Hypothalamus (tissue), 51 donors: ENCODE measurements at places on chromosomes 12 and 14.

DNA sequence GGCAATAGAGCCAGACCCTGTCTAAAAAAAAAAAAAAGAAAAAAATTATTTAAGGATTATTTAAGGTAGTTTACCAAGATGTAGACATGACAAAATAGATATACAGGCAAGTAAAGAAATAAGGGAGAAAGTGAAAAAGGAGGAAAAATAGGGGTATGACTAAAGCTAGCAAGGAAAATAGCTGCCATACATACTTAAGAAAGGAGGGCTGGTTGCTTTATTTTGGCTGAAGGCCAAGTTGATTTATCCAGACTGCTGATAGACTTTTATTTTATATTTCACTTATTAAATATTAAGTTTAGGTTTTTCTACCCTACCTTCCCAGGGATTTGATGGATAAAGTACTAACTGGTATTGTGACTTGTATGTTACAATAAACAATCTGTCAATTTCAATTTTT is 8.3 kb upstream of the AEBP2 start:
- no peak for DNase-seq

- no peak for DNase-seq
These were observed 677.7 kb downstream of the TMEM121 start for GRCh38 chr14:106204063-106204462.

- DNase-seq: no peak
These were observed 2.8 kb upstream of the CNIH1 start for GRCh38 chr14:54443981-54444380.

DNA sequence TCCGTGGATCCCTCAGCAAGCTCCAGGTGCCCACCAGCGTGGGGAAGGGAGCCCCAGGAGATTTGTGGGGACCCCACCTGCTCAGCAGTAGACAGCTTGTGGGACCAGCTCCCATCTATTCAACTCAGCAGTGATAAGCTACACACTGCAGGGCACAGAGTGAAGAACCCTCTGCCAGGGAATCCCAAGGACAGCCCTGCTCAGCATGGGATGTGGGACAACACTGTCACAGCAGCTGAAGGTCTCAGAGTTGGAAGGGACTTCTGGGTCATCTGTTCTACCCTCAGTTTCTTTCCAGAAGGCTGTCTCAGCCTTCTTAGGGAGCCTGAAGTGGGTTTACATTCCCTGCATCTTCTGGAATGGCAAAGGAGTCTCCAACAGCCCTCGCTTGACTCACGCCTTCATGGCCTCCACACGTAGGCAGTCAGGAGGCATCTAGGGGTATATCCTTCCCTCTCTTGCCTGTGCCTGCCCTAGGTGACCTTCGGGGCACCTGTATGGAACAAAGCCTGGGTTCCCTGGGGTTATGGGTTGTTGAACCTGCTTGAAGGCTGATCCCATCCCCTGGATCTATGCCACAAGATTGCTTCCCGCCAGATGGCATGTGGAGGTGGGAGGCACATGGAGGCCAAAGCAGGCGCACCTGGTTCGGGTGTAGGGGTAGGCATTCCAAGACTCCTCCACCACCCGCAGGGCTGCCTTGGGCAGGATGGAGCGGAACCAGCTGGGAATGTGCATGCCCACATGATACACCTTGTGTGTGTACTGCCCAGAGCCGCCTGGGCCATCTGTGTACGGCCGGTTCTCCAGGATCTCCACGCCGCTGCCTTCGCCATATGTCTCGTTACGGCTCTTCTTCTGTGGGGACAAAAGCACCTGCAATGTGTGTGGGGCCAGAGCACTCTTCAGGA is 33.0 kb downstream of the ARL6IP4 start:
- DNase-seq: no peak
